ENCODE measurements at places on chromosomes 7 and 10. TPM values are rescaled to one million over a fixed set of nuclear protein-coding genes. Genes with fewer than 3 reads are reported as not detected.

GRCh38 chr7:79340212-79340611, 113.3 kb downstream of the MAGI2 start:
- no peak overlapping the region for H3K27ac ChIP-seq
- H3K4me1 ChIP-seq, result no peaks in the 10 kb centered on the region
- H3K4me3 ChIP-seq, result no peak overlapping the region
- no peaks in the 10 kb centered on the region for H3K27me3 ChIP-seq

DNA sequence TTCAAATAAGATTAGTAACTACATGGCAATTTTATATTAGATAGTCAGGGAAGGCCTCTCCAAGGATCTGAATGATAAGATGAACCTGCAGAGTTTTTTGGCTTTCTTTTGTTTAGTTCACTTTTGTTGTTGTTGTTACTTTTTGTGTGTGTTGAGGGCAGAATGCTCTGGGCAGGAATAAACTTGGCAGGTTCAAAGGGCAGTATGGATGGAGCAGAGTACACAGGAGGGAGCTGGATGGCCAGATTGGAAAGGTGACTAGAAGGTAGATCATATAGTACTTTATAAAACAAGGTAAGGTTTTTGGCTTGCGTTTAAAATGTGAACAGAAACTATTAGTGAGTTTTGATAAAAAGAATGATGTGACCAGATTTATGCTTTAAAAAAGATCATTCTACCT, 17.9 kb downstream of the CROT start:
- H3K27me3 ChIP-seq, result no peaks in the 10 kb centered on the region
- no peak for DNase-seq
- H3K27ac ChIP-seq, result no peak overlapping the region
- no peak overlapping the region for H3K4me3 ChIP-seq
- H3K4me1 ChIP-seq, result no peaks in the 10 kb centered on the region

- no peak overlapping the region for H3K4me3 ChIP-seq
- DNase-seq, result no peak
- no peak overlapping the region for H3K27ac ChIP-seq
- no peaks in the 10 kb centered on the region for H3K4me1 ChIP-seq
- H3K27me3 ChIP-seq, result no peaks in the 10 kb centered on the region
- H3K36me3 ChIP-seq, result no peaks in the 10 kb centered on the region
Observed at GRCh38 chr7:16702441-16702840, 51.1 kb upstream of the TSPAN13 start.

DNA sequence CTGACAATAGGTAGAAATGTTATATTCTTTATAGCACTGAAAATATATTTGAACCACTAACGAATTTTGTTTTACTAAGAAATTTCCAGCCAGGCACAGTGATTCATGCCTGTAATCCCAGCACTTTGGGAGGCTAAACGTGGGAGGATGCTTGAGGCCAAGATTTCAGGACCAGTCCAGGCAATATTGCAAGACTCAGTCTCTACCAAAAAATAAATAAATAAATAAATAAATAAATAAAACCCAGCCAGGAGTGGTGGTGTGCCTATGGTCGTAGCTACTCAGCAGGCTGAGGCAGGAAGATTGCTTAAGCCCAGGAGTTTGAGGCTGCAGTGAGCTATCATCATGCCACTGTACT, 39.8 kb downstream of the PIP4K2A start:
- H3K4me3 ChIP-seq, result no peak overlapping the region
- no peak for DNase-seq
- H3K4me1 ChIP-seq, result peaks cover 2% of the 10 kb centered on the region
- no peaks in the 10 kb centered on the region for H3K27me3 ChIP-seq
- H3K27ac ChIP-seq, result no peak overlapping the region
- no peaks in the 10 kb centered on the region for H3K36me3 ChIP-seq

METTL27 gene
- total RNA-seq, result 2.4 TPM

- H3K4me1 ChIP-seq, result peaks cover 4% of the 10 kb centered on the region
- no peaks in the 10 kb centered on the region for H3K36me3 ChIP-seq
- no peaks in the 10 kb centered on the region for H3K27me3 ChIP-seq
- H3K4me3 ChIP-seq, result no peak overlapping the region
- peak overlapping the region; percentile 69 for H3K27ac ChIP-seq
Observed at GRCh38 chr7:121023683-121024511, 35.4 kb downstream of the CPED1 start.

DNA sequence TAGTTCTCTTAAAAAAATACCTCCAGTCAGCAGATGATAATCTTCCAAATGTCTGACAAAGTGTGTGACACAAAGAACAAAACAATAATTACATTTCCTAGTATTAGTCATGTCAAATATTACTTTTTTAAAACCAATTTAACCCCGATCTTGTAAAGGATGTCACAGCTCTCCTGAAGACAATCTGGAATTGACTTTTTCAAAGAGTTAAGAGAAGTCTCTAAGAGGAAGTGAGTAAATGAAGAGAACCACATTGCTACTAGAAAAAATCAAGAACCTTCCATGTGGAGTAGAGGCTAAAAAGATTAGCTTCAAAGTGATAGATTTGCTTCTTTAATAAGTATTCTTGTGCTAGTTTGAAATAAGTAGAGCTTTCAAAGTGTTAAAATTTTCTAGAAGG, 218.2 kb upstream of the IMMP2L start:
- H3K4me1 ChIP-seq, result no peaks in the 10 kb centered on the region
- H3K36me3 ChIP-seq, result no peaks in the 10 kb centered on the region
- no peak overlapping the region for H3K27ac ChIP-seq
- H3K4me3 ChIP-seq, result no peak overlapping the region

DNA sequence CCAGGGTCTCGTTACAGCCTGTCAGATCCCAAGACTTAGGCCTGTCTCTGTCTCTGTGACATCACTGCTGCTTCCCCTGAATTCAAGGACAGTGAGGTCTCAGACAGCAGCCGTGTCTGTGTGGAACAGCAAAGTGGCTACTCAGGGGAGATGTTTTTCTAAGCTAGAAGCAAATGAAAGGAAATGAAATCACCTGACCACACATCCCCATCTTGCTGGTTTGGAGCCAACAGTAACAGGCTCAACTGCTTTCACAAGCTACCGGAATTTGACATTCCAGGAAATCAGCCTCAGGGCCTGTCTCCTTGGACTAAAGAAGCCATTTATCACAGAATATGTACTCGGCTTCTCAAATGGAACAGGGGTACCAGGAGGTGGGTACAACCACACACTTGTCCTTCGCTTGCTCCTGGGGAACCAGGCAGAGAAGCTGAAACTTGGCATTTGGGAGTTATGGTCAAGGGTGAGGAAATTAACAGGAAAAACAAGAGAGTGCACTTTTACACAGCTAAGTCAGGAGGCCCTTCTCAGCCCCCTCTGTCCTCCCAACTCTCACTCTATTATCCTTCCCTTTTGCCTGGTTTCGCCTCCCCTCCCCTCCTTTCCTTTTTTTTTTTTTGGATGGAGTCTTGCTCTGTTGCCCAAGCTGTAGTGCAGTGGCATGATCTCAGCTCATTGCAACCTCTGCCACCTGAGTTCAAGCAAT, 73.2 kb downstream of the SPDYE5 start:
- H3K4me3 ChIP-seq, result no peak overlapping the region
- DNase-seq, result peak; percentile 36
- H3K36me3 ChIP-seq, result no peaks in the 10 kb centered on the region
- no peak overlapping the region for H3K27ac ChIP-seq
- no peaks in the 10 kb centered on the region for H3K27me3 ChIP-seq

DNA sequence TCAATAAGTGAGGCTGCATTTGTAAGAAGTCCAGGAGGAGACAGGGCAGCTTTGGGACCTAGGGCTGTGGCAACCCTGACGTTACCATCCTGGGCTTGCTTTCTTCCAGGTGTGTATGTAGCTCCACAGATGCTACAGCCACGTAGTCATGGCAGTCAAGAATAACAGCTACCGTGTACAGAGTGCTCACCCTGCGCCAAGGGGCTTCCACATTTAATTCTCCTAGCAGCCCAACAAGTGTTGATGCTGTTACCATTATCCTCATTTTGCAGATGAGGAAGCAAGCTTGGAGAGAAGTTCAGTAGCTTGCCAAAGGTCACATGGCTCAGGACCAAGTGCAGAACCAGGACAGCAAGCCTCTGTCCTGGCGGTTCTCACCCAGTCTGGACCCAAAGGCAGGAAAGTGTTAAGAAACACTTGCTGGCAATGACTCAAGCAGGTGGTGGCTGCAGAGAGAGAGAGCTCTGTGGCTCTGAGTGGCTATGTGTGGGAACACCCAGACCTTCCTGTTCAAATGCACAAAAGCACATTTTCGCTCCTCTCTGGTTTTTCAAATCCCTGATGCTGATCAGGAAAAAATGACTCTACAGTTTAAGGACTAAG, 89.8 kb downstream of the CREM start:
- no peak overlapping the region for H3K27ac ChIP-seq
- H3K4me1 ChIP-seq, result no peaks in the 10 kb centered on the region
- no peaks in the 10 kb centered on the region for H3K36me3 ChIP-seq
- no peak for DNase-seq
- H3K4me3 ChIP-seq, result no peak overlapping the region
- H3K27me3 ChIP-seq, result no peaks in the 10 kb centered on the region

GRCh38 chr7:45149606-45150005, 8.0 kb upstream of the RAMP3 start:
- H3K4me3 ChIP-seq, result no peak overlapping the region
- no peaks in the 10 kb centered on the region for H3K27me3 ChIP-seq
- no peaks in the 10 kb centered on the region for H3K36me3 ChIP-seq
- H3K4me1 ChIP-seq, result no peaks in the 10 kb centered on the region

DNA sequence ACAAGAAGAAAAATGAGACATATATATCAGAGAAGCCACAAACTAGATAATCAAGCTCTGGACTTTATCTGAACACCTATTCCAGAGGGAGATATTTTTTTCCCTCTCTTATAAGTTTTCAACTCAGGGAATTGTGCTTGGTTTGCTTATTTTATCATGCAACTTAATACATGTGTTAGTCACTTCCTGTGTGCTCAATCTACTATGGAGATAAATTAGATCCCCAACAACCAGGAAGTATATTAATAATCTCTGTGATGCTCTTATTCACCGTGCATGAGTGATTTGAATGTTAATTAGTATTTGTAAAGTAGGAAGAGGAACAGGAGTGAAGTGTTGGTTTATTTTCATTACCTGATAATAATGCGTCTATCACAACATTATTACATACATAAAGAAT, 38.8 kb upstream of the ZNF365 start:
- H3K4me1 ChIP-seq, result no peaks in the 10 kb centered on the region
- no peak for DNase-seq
- H3K36me3 ChIP-seq, result no peaks in the 10 kb centered on the region
- H3K27ac ChIP-seq, result no peak overlapping the region
- H3K27me3 ChIP-seq, result no peaks in the 10 kb centered on the region
- H3K4me3 ChIP-seq, result no peak overlapping the region

TMEM26 gene
- 1.1 TPM for total RNA-seq

DNA sequence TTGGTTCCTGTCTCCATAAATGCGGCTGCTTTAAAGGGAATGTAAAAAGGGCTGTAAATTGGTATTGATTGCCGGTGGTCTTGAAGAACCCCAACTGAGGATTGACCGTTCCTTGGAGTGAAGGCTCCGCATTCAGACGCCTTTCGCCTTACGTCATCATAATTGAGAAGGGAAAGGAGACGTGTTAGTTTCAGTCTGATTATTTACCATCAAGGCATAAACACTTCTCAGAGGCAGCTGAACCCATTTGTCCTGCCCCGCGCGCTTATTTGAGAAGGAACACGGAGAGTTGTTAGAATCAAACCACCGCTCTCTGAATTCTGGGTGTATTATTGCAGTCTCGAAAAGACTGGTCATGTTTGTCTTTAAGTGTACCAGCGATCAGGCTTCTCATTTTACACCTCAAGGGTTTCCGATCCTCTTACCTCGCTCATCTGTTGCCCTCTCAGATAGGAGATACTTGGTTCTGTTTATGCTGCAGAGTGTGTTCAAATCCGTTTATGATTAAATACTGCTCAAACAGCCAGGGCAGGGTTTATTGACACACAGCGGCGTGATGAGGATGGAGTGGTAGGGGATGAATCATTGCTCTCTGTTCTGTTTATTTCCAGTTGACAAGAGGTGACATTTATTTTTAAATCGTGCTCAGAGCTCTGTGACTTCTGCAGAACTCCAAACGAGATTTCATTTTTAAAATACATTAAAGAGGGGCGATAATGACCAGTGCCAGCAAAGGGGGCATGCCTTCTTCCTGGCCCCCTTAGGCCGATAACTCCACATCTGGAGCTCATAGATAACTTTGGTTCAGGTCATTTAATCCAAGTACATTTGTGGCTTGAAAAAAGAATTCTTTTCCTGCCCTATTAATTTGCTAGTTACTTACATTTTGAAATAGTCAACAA, 30.4 kb downstream of the FOXK1 start:
- H3K27ac ChIP-seq, result no peak overlapping the region
- H3K4me1 ChIP-seq, result peaks cover 6% of the 10 kb centered on the region
- H3K27me3 ChIP-seq, result no peaks in the 10 kb centered on the region
- no peak for DNase-seq

DNA sequence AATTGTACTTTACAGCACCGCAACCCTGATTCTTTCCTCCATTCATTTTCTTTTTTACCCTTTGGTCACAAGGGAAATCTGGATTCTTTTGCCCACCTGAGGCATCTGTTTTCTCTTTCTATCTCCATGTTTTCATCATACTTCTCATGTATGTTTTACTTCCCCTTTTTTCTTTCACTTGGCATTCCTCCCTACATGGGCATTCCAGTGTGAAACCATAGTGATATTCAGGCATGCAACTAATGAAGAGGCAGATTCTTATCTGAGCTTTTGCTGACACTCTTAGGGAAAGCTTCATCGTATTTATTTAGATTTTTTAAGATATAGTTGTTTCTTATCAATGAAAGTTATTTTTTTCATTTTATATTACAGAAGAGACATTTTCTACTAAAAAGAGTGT, 405.2 kb upstream of the TEX47 start:
- no peak overlapping the region for H3K27ac ChIP-seq
- no peaks in the 10 kb centered on the region for H3K36me3 ChIP-seq
- peaks cover 3% of the 10 kb centered on the region for H3K4me1 ChIP-seq
- no peaks in the 10 kb centered on the region for H3K27me3 ChIP-seq

GRCh38 chr10:88933564-88933963, 19.0 kb downstream of the ACTA2 start:
- H3K36me3 ChIP-seq, result no peaks in the 10 kb centered on the region
- H3K27me3 ChIP-seq, result no peaks in the 10 kb centered on the region
- no peak overlapping the region for H3K4me3 ChIP-seq
- DNase-seq, result no peak

CCDC172 gene
- not detected for total RNA-seq

DNA sequence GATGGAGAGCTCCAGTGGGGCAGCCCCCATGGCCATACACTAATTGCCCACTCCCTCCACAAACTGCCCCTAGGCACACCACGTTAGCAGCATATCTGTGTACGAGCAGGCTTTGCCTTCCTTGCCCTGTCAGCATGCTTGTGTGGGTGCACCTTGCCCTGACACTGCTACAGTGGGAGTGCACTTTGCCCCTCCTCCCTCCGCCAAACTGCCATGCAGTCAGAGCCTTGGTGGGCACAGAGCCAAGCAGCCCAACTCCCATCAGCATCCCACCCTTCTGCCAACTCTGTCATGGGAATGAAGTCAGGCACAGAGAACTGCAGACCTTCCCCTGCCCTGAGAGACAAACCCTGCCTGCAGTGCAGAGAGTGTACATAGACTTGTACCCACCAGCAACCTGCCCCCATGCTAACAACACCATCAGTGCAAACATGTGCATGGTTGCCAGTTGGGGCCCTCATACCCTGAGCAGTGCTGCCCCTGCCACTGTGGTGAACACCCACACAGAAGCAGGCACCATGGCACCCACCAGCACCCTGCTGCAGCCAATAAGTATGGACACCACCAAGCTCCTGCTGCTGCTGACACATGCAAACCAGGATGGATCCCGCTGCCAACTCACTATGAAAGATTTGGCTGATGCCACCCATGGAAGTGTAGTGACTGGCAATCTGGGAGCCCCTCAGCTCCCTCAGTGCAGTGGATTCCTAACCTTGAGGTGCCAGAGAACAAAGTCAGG, 1197.7 kb upstream of the CELF2 start:
- no peak overlapping the region for H3K27ac ChIP-seq
- H3K4me3 ChIP-seq, result no peak overlapping the region
- H3K36me3 ChIP-seq, result no peaks in the 10 kb centered on the region
- DNase-seq, result no peak
- H3K4me1 ChIP-seq, result no peaks in the 10 kb centered on the region

PKD1L1 gene
- 0.11 TPM for total RNA-seq

C7orf25 gene
- total RNA-seq, result 6.1 TPM

UPK3B gene
- total RNA-seq, result 4.5 TPM

All from ovary (tissue), 10 donors.